Activated naive CD4-positive, alpha-beta T cell treated with Interleukin-2 at 50 U/mL for 16 hours (primary cell): ENCODE measurements at places on chromosomes 4 and X.

DNA sequence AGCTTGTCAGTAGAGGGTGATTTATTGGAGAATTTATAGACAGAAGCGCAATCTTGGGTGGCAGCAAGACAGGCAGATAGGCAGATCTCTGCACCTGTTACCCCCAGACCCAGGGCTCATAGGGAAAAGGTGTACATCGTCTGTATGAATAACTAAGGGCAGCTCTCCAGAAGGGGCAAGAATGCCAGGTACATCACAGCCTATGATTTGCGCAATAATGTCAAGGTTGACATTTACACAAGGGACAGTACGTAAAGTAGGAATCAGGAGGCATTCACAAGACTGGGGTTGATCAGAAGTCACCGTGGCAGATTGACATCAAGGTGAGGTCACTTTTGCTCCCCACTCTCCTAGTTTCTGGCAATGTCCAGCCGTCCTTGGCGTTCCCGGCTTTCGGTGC, 524.1 kb downstream of the TRIML1 start:
- DNase-seq, result no peak

- DNase-seq, result peak; percentile 57
Observed at GRCh38 chr4:87005690-87006425, 71.0 kb downstream of the AFF1 start.

- DNase-seq, result no peak
Observed at GRCh38 chrX:80206647-80207046, 192.1 kb downstream of the TBX22 start.

DNA sequence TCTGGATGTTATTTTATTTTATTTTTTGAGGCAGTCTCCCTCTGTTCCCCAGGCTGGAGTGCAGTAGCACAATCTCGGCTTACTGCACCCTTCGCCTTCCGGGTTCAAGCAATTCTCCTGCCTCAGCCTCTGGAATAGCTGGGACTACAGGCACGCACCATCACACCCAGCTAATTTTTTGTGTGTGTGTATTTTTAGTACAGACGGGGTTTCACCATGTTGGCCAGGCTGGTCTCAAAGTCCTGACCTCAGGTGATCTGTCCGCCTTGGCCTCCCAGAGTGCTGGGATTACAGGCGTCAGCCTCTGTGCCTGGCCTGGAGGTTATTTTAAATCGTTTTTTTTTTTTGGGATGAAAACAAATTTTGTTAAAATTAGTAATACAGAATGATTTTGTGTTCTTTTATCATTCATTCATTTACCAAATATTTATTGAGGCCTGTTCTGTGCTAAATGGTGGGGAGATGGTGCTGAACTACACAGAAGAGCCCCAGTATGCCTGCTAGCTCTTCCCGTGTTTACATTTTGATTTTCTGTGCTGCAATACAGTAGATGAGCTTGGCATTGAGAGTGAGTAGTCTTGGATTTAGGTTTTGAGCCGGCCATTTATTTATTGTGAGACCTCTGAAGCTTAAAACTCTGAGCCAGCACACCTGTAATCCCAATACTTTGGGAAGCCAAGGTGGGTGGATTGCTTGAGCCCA, 22.7 kb downstream of the ADD1 start:
- DNase-seq, result no peak

DNA sequence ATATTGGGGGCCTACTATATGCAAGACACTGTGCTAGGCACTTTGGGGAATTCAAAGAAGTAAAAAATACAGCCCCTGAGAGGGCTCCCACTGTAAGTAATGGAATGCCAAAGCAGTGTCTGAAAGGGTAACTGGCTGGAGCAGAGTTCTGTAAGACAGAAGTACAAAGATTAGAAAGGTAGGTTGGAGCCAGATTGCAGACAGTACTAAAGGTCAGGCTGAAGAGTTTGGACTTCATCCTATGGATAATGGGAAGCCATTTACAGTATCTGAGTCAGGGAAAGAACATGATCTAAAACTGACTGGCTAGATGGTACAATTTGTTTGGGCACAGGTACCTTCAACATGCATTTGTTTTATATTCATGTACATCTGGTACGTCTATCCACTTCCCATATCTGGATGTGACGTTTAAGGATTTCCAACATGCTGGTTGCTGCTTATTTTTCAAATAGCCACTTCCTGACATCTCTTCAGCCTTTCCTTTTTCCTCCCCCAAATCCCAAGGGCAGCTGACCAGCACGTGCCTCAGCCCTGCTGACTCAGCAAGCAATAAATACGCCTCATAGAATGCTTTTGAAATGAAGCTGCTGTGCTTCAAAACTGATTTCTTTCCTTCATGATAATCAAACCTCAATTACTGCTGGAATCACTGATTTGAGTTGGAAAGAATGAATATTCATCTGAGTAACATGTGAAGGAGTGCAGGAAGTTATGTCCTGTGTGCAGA, 9.5 kb downstream of the ENOX2 start:
- no peak for DNase-seq

DNA sequence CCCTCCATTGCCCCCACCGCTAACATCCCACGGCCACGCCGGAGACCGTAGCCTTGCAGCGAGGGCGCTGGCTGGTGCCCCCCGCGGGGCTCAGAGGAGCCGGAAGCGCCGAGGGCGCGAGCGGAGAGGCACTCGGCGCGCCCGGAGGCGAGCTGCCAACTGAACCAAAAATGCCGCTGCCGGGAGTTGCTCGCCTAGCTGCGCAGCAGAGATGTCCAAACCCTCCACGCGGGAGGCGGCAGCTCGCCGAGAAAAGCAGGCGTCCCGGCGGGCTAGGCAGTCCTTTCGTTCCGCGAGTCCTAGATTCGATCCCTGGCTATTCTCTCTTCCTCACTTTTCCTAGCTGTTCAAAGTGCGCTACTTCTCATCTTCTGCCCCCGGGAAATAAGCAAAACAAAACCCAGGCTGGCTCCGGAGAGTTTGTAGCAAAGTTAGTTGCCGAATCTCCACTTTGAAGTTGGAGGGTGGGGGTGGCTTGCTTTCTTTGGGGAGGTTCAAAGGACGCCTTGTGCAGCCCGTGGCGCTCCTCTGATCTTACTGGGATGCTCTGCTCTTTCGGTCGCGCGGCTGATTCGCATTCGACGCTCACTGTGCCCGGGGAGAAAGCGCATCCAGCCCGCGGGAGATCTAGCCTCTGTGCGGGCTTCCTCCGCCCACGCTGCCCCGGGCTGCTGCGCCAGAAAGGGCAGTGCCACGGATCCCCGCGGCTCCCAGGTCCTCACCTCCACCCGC, 723 bp downstream of the NKX6-1 start:
- DNase-seq, result no peak

DNA sequence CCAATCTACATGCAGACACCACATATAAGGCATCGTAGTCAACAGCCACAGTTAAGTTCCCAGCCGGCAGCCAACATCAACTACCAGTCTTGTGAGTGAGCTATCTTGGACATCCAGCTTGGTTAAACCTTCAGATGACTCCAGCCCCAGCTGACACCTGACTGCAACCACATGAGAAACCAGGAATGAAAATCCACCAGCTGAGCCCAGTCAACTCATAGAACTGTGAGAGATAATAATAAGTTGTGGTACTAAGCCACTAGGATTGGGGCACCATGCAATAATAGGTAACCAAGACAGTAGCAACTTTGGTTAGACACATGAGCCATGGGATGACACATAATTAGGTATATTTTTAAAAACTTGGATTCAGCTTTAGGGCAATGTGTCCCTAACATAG, 188.1 kb upstream of the BCOR start:
- DNase-seq, result no peak

GRCh38 chr4:71494539-71494938, 155.7 kb downstream of the SLC4A4 start:
- DNase-seq, result no peak

- DNase-seq, result no peak
Observed at GRCh38 chr4:13694256-13694655, 66.7 kb upstream of the BOD1L1 start.

DNA sequence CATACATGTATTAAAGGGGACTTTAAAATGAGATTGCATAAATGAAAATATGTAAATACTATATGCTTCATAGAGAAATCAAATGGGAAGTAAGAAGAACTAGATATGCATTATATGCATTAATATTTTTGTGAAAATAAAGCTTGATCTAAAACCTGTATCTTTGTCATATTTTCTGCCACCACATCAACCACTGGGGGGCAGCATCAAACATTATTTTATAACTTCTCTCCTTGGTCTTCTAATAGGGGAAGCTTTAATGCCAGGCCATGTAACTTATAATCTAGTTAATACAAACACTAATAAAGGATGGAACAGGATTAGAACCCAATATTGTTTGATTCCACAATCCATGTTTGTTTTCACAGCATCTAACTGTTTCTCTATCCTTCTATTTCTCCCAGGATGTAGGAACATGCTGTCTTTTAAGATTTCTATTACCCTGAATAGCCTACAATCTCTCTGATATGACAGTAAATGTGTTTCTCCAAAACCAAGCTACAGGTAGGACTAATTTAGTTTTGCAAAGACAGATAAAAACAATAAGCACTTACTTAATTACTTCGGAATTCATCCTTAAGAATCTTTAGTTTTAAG, 10.0 kb downstream of the QRFPR start:
- DNase-seq, result peak; percentile 36

DNA sequence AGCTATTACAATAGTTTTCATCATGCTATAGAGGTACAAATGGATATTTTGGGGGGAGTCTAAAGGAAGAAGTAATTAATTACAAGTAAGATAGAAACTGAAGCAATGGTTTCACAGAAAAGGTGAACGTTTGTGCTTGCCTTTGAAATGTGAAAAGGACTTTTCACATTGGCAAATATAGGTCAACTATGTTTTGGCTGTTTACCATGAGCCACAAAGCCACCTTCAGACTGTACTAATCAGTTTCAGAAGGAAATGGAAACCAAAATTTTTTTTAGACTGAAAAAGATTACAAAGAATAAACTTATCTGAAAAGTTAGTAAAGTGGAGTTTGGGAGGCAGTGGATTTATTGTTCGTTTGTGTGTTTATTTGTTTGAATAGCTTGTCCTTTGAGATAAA, 32.1 kb downstream of the SYTL5 start:
- no peak for DNase-seq

- DNase-seq, result no peak
Observed at GRCh38 chr4:118931786-118932185, 43.1 kb downstream of the SYNPO2 start.

GRCh38 chrX:108734426-108734825, 1.9 kb downstream of the IRS4 start:
- DNase-seq, result no peak

DNA sequence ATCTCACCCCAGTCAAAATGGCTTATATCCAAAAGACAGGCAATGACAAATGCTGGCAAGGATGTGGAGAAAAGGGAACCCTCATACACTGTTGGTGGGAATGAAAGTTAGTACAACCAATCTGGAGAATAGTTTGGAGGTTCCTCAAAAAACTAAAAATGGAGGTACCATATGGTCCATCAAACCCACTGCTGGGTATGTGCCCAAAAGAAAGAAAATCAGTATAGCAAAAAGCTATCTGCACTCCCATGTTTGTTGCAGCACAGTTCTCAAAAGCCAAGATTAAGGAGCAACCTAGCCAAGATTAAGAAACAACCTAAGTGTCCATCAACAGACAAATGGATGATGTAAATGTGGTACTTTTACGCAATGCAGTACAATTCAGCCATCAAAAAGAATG, 70.7 kb downstream of the DCAF12L1 start:
- DNase-seq, result no peak

DNA sequence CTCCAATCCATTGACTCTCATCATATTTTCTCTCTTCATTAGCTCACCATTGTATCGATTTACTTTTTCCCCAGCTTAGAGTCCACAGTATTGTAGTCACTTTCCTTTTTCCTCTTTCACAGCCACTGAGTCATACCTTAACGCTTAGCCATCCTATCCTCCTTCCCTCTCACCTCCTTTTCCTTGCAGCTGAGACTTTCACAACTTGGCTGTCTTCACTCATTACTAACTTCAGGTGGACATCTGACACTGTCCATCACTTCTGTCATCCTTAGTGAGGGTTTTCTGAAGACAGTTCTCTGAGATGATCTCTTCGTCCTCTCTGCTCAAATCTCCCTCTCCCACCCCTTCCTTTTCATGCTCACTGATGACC, 70.5 kb upstream of the ESX1 start:
- DNase-seq, result no peak

- no peak for DNase-seq
Observed at GRCh38 chr4:119243868-119244267, 31.4 kb downstream of the USP53 start.

GRCh38 chrX:109920325-109920724, 82.6 kb upstream of the TMEM164 start:
- DNase-seq, result no peak
